D721Med (cell line): ENCODE measurements at places on chromosomes 2 and 18.

- DNase-seq: no peak
These were observed 349.4 kb upstream of the GYPC start for GRCh38 chr2:126306539-126306938.

- no peak for DNase-seq
These were observed 43.7 kb upstream of the TANK start for GRCh38 chr2:161116509-161116908.

GRCh38 chr18:7523772-7524171 is 43.3 kb upstream of the PTPRM start:
- DNase-seq: no peak

- no peak for DNase-seq
These were observed 138.0 kb downstream of the AKAIN1 start for GRCh38 chr18:5058768-5059695.

DNA sequence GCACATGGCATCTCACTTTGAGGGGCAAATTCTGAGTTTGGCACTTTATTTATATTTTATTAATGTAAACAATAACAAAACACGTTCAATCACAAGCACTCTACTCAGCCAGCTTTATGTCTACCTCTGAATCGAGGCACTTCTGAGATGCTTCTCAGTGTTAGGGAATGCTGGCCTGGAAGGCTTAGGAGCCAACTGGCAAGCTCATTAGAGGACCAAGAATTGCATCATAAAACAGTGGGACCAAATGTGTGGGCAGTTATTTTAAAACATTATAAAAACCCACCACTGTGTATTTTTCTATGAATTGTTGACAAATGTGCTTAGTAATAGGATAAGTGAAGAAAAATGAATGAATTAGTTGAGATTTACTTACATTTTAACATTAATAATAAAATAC is 46.8 kb upstream of the SMIM21 start:
- no peak for DNase-seq
